AG09309 (cell line): ENCODE measurements at places on chromosomes 7 and 10.

DNA sequence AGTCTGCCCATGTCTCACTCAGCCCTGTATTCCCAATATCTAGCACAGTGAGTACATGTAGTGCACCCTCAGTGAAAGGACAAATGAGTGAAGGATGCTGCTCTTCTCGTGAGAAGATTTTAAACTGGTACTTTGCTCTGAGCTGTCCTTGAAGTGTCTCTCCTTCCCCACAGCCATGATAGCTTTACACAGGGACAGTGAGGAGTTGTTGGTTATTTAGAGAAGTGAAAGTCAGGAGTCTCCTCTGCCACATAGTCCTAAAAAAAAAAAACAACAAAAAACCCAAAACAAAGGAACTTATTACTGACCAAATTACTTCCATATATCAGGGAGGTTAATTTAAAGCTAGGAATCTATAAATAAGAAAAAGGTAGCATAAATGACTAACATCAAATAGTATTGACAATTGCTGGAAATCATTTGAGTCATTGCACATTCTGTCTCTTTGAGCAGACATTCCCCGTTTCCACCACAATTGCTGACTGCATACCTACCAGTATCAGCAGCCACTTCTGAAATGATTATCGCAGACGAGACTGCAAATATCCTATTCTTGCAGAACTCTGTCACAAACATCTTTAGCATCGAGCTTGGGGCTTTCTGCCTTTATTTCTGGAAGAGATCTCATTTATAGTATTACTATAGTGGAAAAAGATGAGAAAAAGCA, 202.1 kb downstream of the PTEN start:
- no peak for DNase-seq

DNA sequence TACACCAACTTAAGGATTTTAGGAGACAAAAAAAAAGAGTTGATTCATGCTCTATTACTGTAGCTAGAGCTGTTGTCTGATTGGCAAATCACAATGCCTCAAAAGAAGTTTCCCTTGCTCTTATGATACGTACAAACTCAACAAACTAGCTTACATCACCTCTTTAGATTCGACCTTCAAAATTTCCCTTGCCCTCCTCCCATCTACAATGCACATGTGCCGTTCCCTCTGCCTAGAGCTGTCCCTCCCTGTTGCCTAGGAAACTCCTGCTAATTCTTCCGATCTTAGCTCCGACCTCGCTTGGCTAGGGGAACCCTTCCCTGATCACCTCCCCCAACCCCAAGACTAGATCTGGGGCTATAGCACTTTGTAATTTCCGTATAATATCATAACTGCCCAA, 55.4 kb downstream of the MAP3K8 start:
- no peak for DNase-seq

DNA sequence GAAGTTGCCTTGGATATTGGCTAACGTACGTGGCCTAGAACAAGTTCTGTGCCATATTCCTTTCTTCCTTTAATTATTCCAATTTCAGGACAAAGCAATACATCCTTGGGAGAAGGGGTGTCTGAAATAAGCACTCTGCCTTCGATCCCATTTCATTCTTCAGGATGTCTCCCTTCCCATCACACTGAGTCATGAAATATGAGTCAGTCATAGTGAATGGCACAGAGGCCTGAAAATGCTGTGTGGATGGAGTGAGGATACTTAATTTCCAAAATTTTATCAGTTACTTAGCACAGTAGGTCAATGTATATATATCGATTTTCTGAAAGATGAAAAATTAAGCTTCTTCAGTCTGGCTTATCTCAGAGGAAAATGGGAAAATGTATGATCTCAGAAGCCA, 19.5 kb downstream of the EVX1 start:
- DNase-seq, result no peak

DNA sequence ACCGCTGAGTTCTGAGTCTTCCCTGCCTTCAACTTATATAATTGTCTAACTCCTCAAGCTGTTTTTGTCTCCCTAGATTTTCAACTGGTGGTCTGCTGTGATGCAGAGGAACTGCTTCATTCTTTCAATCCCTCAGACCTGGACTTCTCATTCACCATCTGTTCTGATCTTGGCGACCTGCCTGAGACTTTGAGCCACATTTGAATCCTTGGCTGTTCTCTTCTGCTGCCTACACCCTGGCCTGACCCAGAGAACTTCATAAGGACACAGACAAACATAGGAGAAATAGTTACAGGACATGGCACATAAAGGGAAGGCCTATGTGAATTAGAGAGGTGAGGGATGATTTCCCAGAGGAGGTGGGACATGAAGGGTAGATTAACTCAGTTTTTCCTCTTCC, 326.7 kb downstream of the PTEN start:
- no peak for DNase-seq

DNA sequence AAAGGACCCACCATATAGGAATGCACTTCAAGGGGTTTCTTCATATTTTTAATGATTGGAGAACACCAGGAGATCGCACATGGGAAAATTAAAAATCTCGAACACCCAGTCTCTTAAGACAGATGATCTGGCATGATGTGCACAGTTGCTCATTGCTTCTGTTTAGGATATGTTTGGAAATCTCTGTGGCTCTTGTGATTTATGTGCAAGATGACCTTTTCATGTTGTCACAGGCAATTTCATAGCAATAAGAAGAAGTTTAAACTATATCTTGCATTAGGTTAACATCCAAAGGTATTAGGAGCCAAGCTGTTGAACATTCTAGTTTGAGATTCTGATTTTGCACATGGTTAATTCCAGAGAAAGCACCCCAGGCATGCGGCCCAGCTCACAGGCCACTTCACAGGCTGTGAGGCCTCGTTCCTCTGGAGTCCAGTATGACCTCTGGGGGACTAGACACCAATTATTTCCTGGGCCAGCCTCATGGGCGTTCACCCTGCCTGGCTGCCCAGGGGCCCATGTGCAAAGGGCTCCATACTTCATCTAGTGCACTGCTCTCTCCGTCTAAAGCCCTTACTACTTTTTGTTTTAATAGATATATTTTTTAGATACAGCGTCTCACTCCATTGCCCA, 28.4 kb downstream of the CAMK1D start:
- no peak for DNase-seq

DNA sequence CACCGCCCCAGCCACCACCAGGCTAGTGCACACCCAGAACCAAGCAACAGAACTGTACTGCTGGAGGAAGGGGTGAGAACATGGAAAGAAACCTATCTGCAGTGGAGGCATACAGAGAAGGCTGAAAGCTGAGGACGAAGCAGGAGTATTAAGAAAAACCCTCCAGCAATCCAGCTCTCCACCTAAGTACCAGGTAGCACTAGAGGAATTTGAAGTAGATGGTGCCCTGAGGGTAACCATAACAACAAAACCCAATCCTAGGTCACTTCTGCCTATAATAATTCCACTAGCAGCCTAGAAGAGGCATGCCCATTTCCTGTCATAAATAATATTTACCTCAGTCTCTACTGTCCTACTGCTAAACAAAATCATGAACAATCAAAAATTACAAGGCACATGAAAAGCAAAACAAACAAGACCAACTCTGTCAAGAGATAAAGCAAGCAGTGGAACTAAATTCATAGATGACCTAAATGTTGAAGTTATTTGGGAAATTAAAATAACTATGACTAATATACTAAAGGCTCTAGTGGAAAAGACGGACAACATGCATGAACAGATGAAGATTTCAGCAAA, 51.1 kb downstream of the HYCC1 start:
- DNase-seq, result no peak

- DNase-seq, result no peak
Observed at GRCh38 chr7:93601363-93601762, 26.8 kb upstream of the CALCR start.

GRCh38 chr7:38728145-38728544, 97.0 kb upstream of the AMPH start:
- DNase-seq, result no peak

GRCh38 chr7:15747712-15748111, 61.2 kb upstream of the MEOX2 start:
- no peak for DNase-seq

- no peak for DNase-seq
Observed at GRCh38 chr7:66429498-66430163, 199.1 kb upstream of the KCTD7 start.

- no peak for DNase-seq
Observed at GRCh38 chr7:114687238-114687637, 234.7 kb upstream of the MDFIC start.

GRCh38 chr7:139023076-139023475, 12.8 kb downstream of the ZC3HAV1L start:
- no peak for DNase-seq

- DNase-seq, result no peak
Observed at GRCh38 chr7:151695951-151696541, 176.4 kb upstream of the RHEB start.

GRCh38 chr10:73789659-73790055, 4.3 kb downstream of the ZSWIM8 start:
- no peak for DNase-seq
